ENCODE measurements at places on chromosomes 4 and X.

- no peak for DNase-seq
Observed at GRCh38 chr4:149604827-149605226, 210.8 kb downstream of the IQCM start.

DNA sequence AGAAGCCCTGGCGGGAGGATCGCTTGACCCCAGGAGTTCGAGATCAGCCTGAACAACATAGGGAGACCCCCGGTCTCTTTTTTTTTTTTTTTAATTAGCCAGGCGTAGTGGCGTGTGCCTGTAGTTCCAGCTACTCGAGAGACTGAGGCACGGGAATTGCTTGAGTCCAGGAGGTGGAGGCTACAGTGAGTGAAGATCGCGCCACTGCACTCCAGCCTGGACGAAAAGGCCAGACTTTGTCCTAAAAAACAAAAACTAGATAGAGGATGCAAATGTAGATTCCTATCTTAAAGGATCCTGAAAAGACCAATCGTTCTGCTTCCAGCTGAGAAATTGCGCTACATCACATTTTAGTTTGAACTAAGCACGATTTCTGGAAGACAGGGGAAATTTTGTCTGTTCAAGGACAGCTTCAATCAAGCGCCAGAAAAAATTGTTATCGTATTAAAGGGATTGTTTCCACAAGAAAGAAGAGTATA is 627 bp upstream of the HSD17B11 start:
- no peak for DNase-seq

GRCh38 chr4:137632842-137633241 is 100.5 kb upstream of the PCDH18 start:
- no peak for DNase-seq

DNA sequence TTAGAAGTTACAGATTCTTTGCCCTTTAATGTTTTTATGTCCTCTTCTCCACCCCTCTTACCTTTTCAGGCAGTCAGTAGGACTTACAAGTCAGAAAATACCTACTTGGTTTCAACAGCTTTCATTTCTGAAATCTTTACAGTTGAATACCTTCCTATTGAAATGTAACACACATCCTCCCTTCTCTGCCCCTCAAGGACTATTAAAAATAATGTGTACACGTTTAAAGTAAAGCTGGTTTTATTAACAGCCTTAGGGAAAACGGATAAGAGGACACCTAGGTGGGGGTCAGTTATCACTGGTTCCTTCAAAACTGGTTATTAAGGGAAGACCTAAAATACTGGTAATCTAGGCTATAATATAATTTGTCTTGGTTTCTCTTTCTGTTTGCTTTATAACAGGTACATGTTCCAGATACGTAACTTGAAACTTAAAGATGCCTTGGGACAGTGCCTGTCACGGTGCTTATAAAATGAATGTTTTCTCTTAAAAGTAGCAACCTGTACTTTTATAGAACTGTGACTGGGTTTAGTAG is 1.8 kb downstream of the CCSER1 start:
- DNase-seq, result no peak

DNA sequence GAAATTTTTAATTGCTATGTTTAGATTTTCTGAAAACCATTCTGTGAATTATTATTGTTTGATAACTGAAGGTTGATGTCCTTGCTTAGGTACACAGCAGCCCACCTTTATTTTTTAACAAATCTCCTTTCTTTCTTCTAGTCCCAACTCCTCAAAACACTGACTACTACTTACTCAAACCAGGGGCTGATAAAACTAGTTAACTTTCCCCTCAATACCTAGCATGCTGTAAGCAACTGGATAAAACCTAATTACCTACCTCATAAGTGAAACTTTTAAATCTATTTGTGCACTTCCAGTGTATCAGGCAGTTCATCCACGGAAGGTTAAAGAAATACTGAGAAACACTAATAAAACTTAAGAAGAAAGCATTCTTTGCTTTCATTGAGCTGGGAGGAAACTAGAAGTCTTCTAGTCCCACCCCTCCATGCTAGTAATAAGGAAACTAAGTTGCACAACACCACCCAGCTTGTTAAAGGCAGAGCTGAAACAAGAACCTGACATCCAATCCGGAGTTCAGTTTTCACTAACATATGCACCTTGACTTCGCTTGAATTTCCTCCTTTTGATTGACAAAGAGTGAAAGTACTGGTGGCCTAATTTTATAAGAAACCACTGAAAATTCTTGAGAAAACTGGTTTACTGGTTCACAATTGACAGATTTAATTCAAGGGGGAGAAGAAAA is 180.2 kb upstream of the TET2 start:
- no peak for DNase-seq

GRCh38 chrX:143466130-143466529 is 51.1 kb downstream of the SPANXN3 start:
- DNase-seq, result no peak

DNA sequence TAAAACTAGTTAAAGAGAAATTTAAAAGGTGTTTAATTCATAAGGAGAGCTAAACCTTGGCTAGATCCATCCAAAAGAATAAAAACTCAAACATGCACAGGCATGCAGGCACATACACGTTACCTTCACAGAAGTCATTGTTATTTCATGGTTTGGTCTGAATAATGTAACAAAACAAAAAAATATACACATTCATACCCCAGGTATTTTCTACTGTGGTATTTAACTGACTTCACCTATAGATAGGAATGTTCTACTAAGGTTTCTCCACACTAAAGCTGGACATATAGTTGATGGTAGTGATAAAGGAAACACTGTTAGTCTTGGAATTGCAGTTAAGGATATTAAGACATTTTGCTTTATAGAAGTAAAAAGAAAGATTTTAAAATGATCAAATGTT is 283.6 kb upstream of the PCDH10 start:
- DNase-seq, result no peak

- no peak for DNase-seq
Observed at GRCh38 chr4:128107766-128108165, 46.7 kb downstream of the LARP1B start.

- DNase-seq, result no peak
Observed at GRCh38 chrX:38106991-38107655, 100.8 kb downstream of the SYTL5 start.

DNA sequence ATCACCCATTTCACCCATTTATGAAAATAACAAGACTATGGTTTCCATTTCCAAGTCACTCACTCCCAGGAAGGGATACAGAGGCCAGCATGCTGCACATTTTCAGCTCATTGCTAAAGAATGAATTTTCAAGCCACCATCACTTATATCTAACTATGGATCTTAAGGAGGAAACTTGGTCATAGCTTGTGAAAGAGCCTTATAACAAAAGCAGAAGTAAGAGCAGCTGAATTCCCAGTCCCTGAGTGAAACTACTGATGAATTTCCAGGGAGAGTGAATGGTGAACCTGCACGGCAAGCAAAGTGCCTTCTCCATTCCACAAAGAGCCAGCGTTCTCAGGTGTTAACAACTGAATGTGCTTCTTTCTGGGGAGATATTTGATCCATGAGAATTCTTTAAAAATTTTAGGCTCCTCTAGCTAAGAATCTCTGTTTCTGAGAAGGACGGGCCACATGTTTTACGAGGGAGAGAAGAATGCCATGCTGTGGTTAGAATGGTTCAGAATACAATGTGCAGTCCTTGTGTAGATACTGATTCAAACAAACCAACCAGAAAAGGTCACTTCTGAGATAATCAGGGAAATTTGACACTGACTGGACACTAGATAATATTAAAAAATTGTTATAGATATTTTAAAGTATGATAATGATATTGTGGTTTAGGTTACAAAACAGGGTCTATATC is 24.0 kb downstream of the BTC start:
- DNase-seq, result no peak

DNA sequence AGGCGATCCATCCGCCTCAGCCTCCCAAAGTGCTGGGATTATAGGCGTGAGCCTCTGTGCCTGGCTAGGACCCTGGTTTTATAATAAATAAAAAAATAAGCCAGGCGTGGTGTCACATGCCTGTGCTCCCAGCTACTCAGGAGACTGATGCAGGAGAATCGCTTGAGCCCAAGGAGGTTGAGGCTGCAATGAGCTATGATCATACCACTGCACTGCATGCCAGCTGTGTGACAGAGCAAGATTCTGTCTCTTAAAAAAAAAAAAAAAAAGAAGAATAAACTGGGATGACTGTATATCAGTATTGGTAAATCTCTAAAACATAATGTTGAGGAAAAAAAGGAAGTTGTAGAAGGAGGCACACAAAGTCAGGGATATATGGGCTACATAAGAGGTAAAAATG is 45.7 kb upstream of the SLC34A2 start:
- DNase-seq, result no peak

GRCh38 chrX:98646351-98646750 is 1762.6 kb downstream of the RPA4 start:
- no peak for DNase-seq

DNA sequence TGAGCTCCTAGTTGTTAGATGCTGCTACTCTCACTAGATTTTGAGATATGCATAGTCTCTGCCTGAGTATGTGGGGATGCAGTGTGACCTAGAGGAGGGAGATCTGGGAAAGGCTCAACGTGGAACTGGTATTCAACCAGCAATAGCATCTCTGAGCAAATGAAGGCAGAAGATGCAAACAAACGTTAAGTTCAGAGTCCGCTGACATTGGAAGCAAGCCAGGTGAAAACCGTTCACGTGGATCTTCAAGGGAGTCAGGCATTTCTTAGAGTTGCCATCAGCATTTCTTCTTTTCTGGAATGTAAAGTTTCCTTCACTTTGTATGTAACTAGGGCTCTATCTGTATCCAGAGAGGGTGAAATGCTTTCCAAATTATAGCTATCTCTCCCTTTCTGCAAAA is 59.9 kb downstream of the C4orf51 start:
- no peak for DNase-seq

- no peak for DNase-seq
Observed at GRCh38 chr4:167025670-167026069, 208.6 kb downstream of the SPOCK3 start.

DNA sequence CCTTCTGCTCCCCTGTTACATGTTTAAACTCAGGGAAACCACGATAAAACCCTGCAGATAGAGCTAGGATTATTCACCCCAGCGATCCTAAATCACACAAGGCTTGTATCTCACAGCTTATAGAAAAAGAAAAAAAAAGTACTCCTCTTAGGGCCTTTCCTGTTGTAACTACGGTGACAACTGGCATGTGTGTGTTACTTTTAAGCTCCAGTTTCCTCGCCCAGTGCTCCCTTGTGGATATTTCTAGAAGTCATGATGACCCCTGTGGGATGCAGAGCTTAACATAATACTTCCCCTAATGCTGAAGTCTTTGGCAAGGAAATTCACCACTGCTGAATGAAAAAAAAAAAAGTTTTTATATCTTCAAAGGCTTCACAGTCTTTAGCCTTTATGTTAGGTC is 114.7 kb downstream of the NWD2 start:
- no peak for DNase-seq

DNA sequence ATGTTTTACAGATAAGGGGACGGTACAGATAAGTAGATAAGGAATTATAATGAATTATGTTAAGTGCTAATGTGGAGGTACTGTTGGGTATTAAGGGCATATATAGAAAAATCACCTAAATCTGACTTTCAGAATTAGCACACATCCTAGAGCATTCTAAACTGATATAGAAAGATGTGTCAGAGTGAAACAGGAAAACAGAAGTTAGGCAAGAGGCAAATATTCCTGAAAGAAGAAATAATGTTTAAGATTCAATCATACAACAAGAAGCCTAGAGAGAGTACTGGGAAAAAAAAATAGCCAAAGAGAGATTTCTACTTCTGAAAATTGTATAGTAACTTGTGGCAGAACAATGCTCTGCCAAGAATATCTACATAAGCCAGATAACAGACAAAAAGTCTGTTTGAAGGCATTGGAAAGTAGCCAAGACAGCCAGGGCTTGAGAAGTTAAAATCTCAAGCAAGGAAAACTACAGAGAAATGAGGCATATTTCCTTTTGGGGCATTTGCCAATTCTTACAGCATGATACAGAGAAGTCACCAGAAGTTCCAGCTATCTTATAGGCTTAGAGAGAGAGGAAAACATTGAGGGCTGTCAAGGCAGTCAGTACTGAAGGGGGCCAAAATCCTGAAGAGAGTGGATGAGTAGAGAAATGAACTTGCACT is 646.0 kb downstream of the RPA4 start:
- no peak for DNase-seq
